ENCODE measurements at places on chromosomes 11 and 22. TPM values are rescaled to one million over a fixed set of nuclear protein-coding genes. Genes with fewer than 3 reads are reported as not detected.

The OR4B1 gene
- not detected for total RNA-seq

The KCNQ1 gene
- total RNA-seq, result 3.9 TPM

The KCNJ1 gene
- not detected for total RNA-seq

The C22orf31 gene
- not detected for total RNA-seq

The ANGPTL5 gene
- not detected for total RNA-seq

The MMP12 gene
- total RNA-seq, result not detected

The UBQLN3 gene
- total RNA-seq, result not detected

The RTN4RL2 gene
- total RNA-seq, result 0.36 TPM

The CTSW gene
- total RNA-seq, result 51.7 TPM

The NLRP6 gene
- 1.8 TPM for total RNA-seq

The PRRG4 gene
- 0.76 TPM for total RNA-seq

Data from activated CD8-positive, alpha-beta memory T cell treated with anti-CD3 and anti-CD28 coated beads for 36 hours (primary cell).